ENCODE measurements at places on chromosomes 2 and 18.

DNA sequence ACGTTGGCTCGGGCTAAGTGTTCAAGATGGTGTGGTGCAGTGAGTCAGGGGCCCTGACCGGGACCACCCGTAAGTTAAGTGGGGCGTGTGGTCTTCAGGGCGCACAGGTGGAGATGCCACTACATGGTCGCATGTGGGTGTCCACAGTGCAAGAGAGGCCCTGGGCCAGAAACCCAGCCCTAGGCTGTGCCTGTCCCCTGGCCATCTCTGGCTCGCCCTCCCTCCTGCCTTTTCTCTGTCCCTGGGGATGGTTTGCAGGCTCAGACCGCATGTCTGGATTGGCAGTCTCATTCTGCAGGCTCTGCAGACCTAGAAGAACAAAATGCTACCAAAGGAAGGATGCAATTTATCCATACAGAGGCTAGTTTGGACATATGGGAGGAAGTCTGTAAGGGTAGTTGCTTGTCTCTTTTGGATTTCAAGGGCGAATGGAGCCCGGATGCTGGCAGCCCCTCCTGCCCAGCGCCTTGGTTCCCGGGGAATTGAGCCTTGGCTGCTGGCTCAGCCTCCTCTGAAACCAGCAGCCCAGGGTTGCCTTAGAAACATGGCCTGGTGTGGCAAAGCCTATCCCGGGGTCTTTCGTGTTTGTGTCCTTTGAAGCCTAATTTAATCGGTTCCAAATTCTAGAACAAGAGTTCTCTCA lies 417.5 kb upstream of the HS6ST1 start:
- DNase-seq: no peak

DNA sequence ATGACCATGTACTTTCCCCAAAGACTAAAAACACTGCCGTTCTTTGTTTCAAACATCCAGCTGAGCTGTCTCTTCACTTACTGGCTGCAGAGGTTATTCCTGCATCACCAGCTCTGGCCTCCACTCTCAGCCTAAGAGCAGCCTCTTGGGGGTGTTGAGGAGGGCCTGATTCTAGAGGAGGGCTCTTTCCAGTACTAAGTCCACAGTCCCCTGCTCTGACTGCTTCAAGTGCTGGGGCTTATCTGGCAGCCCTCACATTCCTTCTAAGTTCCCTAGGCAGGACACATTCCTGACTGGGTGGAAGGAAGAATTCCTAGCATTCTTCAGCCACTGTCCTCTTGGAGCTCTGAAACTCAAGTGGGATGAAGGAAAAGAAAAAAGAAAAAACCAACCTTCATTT lies 32.9 kb upstream of the EHBP1 start:
- no peak for DNase-seq

DNA sequence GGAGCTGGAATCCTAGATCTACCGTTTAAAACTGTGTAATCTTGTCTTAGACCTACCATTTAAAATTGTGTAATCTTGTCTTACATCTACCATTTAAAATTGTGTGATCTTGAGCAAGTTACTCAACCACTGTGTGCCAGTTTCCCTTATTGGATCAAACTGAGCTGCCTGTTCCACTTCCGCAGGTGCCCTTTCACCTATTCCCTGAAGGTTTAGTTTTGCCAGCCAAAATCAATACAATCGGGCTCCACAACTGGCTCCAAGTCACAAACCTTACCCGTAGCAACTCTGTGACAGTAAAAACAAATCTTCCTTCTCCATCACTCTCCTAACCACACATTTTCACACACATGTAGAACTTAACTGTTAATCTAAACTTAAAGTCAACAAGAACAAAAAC lies 20.1 kb downstream of the DOCK10 start:
- no peak for DNase-seq

- DNase-seq: no peak
Measured at GRCh38 chr2:212644195-212644837, 105.7 kb upstream of the ERBB4 start.

- no peak for DNase-seq
Measured at GRCh38 chr2:62116983-62117382, 78.9 kb upstream of the B3GNT2 start.

DNA sequence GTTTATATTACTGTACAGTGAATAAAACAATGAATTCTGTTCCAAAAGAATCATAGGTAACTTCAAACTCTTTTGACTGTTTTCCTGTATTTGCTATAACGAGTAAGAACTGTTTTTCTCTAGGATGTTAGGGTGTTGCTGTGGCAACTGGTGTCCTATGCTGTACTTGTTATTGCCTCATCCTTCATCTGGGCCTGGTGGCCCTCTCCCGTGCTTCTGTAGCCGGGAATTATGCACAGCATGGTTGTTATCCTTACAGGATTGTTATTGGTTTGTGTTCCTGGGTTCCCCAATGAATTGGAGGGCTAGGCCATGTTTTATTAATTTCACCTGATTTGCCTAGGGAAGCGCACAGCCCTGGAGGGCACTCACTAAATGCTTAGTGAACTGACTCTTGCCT lies 279.2 kb downstream of the PTPRM start:
- no peak for DNase-seq

DNA sequence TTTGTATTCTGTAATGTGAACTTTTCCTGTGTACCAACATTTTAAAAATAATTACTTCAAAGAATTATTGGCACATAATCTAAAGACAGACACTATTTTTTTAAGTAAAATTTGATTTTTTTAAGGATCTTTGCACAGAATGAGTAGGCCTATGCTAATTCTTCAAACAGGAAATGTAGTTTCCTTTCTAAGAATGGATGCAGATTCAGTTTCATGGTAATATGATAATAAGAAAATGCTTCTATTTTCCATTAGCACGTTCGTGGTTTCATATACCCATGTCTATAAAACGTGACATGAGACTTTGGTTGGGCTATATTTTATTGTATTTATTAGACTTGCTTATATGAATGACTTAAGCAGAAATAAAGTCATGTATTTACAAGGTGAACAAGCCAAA lies 191.8 kb upstream of the RBBP8 start:
- DNase-seq: no peak

All from skeletal muscle cell (primary cell).